ENCODE measurements at places on chromosomes 2 and 18.

DNA sequence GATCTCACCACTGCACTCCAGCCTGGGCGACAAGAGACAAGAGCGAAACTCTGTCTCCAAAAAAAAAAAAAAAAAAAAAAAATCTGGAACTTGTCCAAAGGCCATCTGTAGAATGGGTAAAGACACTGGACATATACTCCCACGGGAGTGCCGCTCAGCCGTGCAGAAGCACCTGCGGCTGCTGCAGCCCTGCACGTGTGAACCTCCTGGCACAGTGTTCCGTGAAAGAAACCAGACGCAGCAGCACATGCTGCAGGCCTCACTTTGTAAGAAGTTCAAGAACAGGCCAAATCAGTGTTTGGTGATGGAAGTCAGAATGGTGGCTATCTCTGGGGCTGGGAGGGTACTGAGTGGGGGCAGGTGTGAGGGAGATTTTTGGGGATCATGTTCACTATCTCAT is 6.5 kb downstream of the CHRND start:
- no peak for DNase-seq

DNA sequence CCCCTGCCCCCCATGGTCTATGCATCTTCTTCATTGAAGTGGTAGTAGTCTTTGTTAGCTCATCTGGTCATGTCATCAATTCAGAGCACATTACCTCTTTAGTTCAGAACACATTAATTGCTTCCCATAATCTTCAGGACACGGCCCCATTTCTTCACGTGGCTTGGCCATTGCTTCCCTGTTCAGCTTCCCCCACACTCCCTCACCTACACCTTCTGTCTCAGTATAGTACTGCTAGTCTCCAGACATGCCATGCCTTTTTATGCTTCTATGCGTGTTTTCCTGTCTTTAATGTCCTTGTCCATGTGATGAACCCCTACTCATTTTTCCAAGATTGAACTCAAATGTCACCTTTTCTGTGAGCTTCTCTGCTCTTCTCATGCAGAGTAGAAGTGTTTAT is 35.1 kb downstream of the MSH2 start:
- DNase-seq = no peak

- DNase-seq = no peak
Measured at GRCh38 chr2:113209011-113209645, 35.4 kb downstream of the PSD4 start.

DNA sequence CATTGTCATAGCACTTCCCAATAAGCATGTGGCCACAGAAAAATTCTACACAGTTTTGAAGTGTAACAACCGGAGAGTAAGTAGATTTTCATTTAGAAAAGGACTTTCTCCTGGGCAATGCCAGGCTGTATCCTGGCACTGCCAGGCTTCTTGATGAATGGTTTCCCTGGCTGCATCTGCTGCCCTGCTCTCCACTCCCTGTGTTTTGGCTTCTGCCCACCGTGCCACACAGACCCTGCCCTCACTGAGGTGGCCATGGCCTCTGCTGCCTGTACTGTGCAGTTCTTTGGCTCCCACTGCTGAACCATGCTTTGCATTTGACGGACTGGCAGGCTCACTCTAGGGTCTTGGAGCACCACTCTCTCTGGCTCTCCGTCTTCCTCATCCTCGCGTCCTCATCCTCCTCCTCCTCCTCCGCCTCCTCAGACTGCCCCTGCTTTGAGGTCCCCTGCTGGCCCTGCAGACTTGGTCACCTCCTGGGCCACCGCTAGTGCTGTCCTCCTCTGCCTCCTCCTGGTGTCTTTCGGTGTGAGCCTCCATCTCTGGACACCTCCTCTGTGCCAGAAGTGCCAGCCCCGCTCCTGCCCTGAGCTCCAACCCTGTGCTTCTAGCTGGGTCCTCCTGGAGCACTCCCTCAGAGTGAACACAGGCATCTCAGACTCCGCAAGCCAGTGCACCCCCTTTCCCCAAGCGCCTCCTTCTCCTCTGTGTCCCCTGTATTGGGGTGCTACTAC is 45.9 kb upstream of the CNGA3 start:
- no peak for DNase-seq

GRCh38 chr2:215736653-215737290 is 276.6 kb downstream of the MREG start:
- no peak for DNase-seq

DNA sequence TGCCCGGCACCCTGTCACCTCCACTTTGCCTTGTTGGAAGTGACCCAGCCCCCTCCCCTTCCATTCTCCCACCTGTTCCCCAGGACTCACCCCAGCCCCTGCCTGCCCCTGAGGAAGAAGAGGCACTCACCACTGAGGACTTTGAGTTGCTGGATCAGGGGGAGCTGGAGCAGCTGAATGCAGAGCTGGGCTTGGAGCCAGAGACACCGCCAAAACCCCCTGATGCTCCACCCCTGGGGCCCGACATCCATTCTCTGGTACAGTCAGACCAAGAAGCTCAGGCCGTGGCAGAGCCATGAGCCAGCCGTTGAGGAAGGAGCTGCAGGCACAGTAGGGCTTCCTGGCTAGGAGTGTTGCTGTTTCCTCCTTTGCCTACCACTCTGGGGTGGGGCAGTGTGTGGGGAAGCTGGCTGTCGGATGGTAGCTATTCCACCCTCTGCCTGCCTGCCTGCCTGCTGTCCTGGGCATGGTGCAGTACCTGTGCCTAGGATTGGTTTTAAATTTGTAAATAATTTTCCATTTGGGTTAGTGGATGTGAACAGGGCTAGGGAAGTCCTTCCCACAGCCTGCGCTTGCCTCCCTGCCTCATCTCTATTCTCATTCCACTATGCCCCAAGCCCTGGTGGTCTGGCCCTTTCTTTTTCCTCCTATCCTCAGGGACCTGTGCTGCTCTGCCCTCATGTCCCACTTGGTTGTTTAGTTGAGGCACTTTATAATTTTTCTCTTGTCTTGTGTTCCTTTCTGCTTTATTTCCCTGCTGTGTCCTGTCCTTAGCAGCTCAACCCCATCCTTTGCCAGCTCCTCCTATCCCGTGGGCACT is 4.5 kb downstream of the RETREG2 start:
- DNase-seq = no peak

DNA sequence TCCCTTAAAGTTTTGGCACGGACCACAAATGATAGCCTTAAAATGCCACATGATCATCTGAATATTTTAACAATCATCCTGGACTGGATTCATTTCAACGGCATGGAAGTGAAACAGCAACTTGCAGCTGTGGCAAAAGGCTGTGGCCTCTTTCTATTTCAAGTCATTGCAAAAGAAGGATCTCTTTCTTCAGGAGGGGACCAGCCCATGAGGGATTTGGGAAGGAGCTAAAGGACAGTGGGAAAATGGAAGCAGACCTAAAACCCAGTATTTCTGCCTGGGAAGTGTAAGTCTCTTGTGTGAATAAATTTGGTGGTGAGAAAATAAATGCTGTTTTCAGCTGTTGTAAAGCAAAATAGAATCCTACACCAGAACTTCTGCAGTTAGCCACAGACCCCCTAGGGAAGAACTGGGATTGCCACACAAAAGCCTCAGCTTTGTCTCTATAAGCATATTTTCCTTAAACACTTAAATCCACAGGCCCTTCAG is 107.3 kb upstream of the ZFP36L2 start:
- DNase-seq = no peak

- DNase-seq = no peak
Measured at GRCh38 chr18:31102941-31103340, 720 bp upstream of the DSC2 start.

- DNase-seq = no peak
Measured at GRCh38 chr2:47152803-47153202, 2.3 kb downstream of the STPG4 start.

DNA sequence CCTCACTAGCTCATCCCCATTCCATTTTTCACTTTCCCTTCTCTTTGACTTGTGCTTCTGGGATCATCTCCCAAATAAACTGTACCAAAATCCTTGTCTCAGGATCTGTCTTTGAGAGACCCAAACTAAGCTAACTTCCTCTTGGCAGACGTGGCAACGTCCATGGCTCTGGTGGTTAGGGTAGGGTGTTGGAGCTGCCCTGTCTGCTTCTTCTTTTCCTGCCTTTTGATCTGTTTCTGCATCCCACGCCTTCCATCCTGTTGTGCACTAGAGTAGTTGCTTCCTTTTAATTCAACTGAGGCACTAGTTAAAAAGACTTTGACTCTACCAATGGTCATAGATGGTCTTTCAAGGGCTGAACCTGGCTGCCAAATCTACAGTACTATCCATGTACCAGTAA is 5.5 kb upstream of the MAP4K4 start:
- DNase-seq = no peak

DNA sequence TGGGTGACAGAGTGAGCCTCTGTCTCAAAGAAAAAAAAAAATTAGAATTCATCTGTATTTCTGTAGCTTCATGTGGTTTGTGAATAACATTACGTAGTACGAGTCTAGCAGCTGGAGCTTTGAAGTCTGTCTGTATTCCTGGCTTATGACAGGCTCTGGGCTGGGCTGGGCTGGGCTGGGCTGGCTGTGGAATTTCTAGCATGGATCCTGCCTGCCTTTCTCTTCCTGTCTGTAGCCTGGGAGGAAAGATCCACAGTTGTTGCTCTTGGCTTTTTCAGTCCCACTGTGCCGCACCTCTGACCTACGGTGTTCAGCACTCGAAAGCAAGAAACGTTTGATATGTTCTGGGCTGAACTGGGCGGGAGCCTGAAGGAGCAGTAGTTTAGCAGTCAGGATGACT is 55.4 kb downstream of the BOLA3 start:
- DNase-seq = no peak

- no peak for DNase-seq
Measured at GRCh38 chr2:179438654-179439053, 174.0 kb upstream of the SESTD1 start.

GRCh38 chr18:79589601-79590091 is 90.0 kb upstream of the CTDP1 start:
- DNase-seq = no peak

- DNase-seq = no peak
Measured at GRCh38 chr2:235674146-235674545, 180.3 kb downstream of the AGAP1 start.

- no peak for DNase-seq
Measured at GRCh38 chr2:144835634-144836350, 315.9 kb upstream of the ZEB2 start.

DNA sequence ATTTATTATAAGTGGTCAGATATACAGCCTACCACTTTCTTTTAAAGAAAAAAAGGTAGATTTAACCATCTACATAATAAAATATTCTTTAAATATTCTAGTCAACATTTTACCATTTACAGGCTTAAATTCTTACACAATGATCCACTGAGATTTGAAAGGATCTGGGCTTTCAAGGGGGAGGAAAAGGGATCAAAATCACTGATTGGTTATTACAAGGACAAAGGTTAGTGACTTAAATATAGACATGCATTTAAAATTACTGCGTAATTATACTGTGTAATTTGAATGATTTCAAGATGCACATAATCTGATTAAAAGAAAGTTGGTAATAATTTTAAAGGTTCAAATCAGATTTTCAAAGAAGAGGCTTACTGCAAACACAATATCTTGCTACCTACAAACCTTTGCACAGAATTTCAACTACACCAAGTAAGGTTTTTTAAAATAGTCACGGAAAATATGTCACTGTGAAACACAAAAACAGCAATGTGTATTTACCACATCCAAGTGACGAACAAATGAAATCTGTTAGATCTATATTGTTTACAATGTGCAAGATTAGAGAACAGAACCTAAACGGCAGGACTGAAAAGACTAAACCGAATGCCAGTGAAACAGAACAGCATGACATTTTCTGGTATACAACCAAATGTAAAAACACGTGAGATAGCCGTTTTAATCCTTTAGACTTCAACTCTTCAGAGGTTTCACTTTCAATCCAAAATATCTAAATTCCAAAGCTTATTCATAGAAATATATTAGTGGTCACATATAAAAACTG is 40.8 kb downstream of the RTN4 start:
- no peak for DNase-seq

DNA sequence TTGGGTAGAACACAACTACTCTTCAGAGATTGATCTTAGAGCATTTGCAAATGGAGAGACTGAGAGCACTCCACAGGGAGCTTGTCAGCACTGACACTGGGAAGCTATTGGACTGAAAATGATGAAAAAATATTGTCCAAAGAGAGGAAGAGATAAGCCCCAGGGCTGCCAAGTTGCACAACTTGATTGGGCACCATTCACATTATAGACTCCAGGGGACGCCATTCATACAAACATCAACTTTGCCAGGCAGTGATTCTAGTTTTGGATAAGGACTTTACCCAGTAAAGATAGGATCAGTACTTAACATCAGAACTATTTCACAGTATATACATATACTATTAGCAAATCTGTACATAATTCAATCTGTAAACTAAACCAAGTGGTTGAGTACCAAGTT is 79.6 kb upstream of the MYCN start:
- DNase-seq = no peak

DNA sequence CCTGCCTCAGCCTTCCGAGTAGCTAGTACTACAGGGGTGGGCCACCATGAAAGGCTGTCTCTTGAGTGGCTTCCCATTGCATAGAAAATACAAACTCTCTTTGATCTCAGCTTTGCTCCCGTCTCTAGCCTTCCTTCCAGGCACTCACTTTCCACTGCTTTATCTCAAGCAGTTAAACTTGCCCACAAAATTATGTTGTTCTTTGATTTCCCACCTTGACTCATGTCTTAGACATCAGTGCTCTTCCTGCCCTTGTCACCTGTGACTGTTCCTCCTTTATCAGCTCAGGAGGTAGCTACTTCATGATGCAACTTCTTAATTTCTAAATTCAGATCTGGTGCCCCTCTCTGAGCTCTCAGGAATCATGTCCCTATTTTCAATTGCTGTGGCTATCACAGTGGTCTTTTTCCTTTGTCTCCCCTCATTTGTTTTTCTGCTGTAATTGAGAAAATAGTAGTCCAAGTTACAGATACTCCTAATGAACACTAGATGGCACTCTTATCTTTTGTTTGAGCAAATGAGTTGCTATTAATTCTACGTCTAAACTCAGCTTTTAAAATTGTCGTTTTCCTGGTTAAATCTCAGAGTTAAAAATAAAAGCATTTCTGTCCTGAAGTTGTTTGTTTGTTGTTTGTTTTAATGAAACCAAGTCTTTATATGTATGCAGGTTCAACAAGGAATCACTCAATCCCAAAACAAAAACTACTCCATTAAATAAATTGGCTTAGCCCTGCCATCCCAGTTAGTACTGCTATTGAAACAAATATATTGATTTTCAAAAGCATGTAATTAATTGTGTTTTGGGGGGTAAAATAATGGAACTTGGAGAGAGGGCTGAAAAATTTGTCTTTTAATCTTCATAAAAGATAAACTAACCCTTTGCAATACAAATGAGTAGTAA is 46.9 kb upstream of the GREB1L start:
- DNase-seq = no peak

GRCh38 chr2:3759331-3759730 is 56.0 kb downstream of the DCDC2C start:
- no peak for DNase-seq

DNA sequence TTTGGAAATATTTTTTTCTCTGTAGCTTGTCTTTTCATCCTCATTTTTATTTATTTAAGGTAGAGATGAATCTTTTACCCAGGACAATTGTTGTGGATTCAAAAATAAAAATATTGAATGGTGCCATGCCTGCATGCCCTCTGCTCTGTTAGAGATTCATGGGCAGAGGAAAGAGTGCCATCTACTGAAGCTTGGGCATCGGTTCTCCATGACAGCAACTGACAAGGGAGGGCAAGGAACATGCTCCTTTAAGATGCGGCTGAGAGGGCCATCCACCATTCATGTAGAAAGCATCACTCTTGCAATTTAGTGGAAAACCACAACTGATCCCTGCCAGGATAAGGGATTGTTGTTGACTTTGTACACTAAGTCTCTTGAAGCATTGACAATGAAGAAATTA is 79.9 kb downstream of the PARD3B start:
- no peak for DNase-seq

GRCh38 chr2:72425996-72426395 is 278.3 kb upstream of the CYP26B1 start:
- no peak for DNase-seq

Data from stimulated activated CD4-positive, alpha-beta T cell treated with anti-CD3 and anti-CD28 coated beads, Interleukin-2, amount 100 ng/mL, for 4 hours (primary cell).